ENCODE measurements at places on chromosomes 7 and 10.

DNA sequence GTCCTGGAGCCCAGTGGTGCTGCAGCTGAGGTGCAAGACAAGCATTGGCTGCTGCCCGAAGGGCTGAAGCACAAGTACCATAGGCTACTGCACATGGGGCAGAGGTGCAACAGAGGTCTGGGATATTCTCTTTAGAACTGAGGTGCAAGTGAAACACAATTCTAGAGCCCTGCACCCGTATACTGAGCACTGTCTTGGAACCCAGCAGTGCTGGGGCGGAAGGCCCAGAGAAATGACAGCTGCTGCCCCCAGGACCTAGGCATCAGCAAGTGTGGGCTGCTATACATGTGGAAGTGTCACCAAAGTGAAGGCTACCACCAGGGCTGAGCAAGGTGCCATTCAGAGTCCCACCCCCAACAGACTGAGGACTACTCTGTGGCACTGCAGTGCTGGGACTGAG lies 393.6 kb upstream of the STEAP1 start:
- no peak for DNase-seq

DNA sequence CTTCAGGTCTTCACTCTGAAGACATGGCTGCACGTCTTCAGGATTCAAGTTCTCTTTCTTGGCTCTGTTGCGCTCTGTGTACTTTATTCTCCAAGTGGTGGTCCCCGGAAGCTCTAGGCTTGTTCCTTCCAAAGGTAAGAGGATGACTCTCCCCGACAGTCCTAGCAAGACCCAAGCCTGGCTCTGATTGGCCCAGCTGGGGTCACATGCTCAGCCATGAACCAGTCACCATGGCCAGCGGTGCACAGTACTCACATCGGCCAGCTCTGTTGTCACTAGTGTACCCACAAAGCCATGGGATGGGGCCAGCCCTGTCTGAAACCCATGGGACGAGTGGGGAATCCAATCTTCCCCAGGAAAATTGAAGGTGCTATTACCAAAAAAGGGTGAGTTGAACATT lies 5.2 kb upstream of the C7orf33 start:
- DNase-seq: no peak

GRCh38 chr10:23015021-23015707 lies 80.2 kb upstream of the MSRB2 start:
- DNase-seq: no peak

DNA sequence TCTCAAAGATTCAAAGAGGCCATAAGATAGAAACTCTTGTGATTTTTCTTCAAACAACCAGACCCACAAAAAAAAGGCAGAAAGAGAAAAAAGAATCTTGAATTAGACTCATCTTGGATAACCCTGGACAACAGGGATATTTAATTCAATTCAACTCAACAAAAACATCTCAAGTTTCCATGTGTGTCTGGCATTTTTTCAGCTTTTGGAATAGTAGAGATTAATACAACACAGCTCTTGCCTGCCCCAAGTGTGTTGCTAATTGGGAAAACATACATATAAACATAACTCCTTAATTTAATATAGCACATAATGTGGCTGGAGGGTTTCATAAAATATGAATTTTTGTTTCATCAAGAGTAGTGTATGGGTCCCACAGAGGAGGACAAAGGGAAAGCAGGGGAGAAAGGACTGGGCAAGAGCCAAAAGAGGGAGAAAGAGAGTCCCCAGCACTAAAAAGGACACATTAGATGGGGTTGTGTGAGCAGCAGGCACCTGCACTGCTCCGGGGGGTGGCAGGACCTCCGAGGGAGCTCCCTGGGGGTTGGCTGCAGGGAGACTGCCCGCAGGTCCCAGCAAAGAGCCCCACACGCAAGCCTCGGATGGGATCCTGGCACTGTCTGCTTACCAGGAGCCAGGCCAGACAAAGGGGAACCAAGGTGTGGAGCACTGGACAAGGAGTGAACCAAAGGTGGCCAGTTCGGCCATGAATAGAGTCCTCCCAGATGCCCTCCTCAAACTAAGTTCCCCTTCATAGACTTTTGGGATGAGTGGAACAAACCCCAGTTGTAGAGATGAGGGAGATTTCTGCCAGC lies 65.6 kb upstream of the TMEM72 start:
- DNase-seq: no peak

DNA sequence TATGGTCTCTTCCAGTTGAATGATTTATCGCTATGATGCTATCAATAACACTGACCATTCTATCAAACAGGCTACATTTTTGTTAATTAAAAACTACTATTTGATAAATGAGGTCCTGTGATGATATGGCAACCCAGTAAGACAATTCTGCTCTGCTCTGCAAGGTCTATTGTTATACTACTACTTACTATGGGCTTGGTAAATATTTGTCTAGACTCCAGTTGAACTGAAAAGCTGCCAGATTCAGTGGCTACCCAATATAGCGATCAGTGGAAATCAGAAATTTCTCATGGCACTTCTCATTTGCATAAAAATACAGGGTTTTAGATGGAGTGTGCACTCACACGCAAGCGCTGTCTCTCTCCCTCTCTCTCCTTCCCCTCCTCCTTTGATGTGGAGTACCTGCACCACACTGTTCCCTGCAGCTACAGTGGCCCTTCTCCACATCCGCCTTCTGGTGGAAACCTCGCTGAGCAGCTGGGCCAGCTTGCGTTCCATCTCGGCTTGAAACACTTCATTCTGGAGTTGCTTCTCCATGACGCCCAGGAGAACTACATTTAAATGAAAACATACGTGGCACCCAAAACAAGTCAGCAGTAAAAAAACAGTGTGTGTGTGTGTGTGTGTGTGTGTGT lies 77.9 kb downstream of the KIAA1549 start:
- DNase-seq: no peak

DNA sequence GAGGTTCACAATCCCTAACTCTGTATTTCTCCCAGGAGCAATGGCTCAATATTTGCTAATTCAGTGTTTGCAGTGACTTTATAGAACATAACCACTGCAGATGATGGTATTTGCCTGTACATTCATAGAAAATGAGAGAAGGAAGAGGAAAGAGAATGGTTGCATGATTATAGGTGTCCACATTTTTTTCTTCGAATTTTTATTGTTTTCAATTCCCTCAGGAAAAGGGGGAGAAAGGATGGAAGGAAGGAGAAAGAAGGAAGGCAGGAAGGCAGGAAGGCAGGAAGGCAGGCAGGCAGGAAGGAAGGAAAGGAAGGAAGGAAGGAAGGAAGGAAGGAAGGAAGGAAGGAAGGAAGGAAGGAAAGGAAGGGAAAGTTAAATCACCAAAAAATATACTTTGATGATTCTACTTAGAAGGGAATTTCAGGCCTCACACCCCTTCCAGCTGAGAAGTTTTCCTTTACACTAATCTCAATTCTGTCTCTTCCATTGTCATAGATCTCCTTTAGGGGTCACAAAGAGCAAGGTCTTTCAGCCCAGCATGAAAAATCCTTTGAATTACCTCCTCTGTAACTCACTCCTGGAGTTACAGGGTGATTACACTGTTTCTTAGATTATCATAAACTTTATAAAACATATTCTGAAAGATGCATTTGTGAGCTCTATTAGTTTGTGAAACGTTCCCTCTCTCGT lies 118.8 kb upstream of the INHBA start:
- DNase-seq: no peak

- no peak for DNase-seq
Observed at GRCh38 chr10:34826221-34826620, 11.1 kb upstream of the PARD3 start.

DNA sequence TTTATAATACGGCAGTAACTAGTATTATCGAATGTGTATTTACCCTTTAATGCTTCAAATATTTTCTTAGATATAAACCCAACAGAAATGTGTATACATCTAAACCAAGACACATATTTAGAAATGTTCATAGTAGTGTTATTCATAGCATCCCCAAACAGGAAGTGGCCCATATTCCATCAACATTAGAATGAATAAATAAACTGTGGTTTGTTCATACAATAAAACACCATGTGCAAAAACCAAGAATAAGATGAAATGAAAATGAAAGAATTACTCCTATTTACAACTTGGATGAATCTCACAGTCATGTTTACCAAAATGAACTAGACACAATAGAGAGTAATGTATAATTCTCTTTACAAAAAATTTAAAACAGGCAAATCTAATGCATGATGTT lies 9.2 kb upstream of the CAV2 start:
- DNase-seq: no peak

- DNase-seq: no peak
Observed at GRCh38 chr7:46695051-46695708, 774.1 kb upstream of the IGFBP3 start.

DNA sequence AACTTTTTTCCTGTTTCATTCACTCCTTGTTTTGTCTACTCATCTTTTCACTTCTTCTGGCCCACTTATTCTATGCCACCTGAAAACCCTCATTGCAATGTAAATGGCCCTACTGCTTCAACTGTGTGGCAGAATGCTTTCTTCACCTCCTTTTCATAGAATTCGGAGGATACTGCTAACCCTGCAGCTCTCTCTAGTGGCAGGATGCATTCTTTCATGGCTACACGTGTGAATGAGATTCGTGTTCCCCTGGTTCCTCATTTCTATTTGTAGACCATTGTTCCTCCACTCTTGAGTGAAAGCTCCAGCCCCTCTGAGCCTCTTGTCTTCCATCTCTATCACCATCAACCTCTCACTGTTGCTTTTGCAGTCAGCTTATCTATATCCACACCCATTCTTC lies 20.9 kb upstream of the CYP26C1 start:
- DNase-seq: no peak

GRCh38 chr10:55803055-55803454 lies 558.0 kb downstream of the ZWINT start:
- no peak for DNase-seq

DNA sequence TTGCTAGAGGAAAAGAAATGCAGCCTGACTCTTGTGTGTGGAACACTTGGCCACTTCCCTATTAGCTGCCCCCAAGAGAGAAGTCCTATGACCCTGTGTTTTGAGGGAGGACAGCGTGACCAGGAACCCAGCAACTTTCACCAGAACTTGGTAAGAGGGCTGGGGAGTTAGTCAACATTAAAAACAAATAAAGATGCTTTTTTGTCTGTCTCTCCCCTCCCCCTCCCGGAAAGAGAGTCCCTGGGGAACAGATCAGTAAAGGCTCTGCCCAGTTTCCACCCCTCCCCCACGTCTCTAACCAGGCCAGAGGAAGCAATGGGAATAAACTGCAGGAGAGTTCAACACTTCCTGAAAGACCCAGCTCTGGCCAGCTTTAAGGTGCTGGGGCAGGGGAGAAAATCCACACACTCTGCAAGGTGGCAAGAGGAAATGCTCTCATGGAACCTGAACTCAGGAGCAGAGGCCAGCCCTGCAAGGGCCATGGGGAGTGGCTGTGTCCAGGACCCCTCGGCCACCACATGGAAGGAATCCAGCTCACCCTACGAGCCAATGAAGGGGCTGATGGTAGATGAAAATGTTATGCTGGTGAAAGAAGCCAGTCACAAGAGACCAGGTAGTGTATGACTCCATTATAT lies 21.5 kb downstream of the SH3PXD2A start:
- DNase-seq: no peak

- DNase-seq: no peak
Observed at GRCh38 chr7:66669496-66669895, 40.8 kb downstream of the KCTD7 start.

DNA sequence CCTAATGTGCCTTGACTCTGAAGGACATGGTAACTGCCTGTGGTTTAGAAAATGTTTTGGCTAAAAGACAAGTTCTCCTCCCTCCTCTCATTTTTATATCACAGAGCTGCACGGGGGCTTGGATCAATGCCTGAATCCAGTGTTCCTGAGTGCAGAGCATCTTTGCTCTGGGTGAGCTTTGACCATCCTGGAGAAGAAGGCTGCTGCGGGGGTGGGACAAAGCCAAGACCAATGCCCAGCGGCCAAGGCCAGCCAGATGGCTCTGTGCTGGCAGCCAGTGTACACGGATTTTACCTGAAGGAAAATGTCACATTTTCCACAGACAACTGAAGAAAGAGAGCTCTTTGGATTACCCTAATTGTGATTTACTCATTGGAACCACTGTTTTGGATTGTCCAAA lies 102.0 kb upstream of the TARP start:
- DNase-seq: no peak

DNA sequence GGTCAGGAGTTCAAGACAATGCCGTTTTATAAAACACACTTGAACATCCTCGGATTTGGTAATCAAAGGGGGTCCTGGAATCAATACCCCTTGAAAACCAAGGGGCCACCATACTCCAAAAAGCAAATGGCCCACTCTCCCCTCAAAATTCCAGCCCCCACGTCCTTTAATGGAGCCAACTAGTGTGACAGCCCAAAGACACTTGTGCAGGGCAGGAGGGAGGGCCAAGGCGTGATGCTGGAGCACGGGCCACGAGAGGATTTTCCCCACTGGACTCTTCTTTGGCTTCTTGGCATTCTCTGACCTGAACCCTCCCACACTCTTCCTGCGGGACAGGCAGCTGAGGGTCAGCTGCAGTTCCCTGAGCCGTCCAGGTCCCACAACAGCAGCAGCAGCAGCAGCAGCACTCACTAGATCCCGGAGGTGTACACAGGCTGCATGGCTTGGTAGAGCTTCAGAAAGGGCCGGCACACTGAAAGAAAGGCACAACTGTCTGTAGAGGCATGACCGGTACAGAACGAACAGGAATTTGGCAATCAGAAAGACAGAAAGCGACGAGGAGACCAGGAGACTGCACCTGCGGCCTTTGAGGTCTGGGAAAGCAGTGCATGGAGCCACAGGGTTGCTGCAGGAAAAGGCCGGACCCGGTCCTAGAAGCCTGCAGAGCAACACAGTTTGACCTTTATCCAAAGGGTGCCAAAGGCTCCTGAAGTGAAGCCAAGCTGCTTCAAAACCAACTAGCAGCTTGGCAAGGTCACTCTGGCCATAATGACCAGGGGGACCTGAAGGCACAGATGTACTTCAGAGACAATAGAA lies 168.2 kb downstream of the TNS3 start:
- DNase-seq: no peak

DNA sequence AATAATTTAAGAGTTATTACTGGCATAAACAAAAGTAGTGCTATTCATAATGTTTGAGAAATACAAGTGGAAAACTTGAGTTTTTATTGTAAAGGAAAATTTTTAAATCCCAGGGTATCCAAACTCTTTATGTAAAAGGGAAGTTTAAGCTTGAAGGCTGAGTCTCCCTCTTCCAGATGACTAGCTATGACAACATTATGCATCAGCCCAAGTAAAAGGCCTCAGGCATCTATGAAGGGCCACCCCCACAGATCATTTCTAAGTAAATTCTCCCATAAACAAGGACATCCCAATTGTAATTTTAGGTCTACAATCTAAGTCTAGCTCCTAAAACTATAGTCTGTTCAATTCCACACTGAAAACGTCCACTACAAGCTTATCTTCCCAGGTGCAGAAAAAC lies 166.2 kb upstream of the STEAP1 start:
- no peak for DNase-seq
